Activated gamma-delta T cell treated with anti-CD3 and anti-CD28 coated beads, Interleukin-2, amount 50 U/mL, for 16 hours (primary cell): ENCODE measurements at places on chromosomes 7 and 10.

DNA sequence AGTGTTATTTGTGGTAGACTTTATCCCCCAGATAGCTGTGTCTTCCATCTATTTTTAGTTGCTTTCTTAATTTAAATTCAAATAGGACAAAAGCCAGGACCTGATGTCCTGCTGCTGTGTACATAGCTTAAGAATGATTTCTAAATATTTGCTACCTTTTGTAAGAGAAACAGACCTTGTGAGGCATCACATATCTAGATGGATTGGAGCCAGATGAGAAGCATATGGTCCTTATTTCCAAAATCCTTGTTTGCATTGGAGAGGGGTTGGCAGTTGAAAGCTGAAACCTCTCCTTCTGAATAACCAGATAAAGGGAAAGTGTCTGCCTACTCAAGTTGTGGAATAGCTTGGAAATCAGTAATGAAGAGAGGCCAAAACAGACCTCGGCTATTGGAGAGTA, 50.7 kb upstream of the AMPH start:
- DNase-seq, result no peak

GRCh38 chr7:134060874-134061273, 66.3 kb upstream of the LRGUK start:
- no peak for DNase-seq

- DNase-seq, result no peak
Measured at GRCh38 chr10:112279433-112279832, 3.8 kb upstream of the TECTB start.

GRCh38 chr10:9800571-9800970, 1217.1 kb upstream of the CELF2 start:
- DNase-seq, result no peak

DNA sequence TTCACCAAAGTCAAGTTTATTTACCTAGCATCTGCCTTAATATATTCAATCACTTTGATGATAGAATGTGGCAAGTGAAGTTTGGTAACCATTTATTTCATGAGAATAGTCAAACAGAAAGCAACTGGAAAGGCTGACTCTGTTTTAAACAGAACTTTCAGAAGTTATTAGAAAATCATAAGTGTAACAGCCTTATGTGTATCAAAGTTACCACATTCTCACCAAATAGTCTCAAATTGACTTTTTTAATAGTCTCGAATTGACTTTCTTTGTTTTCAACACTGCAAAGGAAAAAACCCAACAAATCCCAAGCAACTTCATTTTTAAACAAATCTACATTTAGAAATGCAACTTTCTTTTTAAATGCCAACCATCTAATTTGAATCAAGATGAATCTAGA, 29.5 kb downstream of the NAMPT start:
- no peak for DNase-seq

DNA sequence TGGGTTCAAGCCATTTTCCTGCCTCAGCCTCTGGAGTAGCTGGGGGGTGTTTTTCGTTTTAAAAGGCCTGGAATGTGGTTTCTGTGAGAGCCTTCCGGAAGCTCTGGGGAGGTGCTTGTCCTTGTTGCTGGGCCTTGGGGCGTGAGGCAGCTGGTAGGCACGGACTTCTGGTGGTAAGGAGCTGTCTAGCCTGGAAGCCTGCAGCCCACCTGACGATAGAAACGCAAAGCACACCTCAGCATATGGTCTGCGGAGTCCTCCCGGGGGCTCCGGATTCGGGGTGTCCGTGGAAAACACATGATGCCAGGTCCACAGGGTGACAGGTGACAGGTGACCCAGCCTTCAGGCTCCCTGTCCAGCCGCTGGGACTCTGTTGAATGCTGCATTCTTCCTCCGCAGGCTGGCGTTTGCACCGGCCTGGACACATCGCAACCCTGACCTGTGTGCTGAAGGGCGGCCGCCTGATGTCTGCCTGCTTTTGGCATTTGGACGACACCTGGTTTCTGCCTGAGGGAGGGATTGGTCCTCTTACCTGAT, 37.3 kb downstream of the INPP5A start:
- no peak for DNase-seq

GRCh38 chr7:95429241-95429990, 5.4 kb downstream of the PON2 start:
- no peak for DNase-seq

- no peak for DNase-seq
Measured at GRCh38 chr10:101130984-101131961, at the start of gene TLX1. TLX1 (plus strand) TSS chr10:101131300; CDS start chr10:101131542, 242 bp downstream.

DNA sequence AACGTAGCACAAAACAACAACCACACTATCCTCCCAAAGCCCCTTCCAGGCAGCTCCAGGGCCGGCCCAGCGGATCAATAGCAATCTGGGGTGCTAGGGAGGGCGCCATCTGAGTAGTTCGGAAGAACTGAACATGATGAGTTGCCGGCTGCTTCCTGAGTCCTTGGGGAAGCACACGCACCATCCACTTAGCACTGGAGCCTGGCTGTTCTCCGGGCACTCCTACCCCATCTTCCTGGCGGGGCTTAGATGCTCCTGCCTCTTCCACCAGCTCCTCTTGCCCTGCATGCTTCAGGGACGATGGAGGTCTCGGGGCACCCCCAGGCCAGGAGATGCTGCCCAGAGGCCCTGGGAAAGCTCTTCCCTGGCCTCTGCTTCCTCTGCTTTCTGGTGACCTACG, at the start of gene KCNK18:
TSS of gene KCNK18 (plus strand) at position 301 of the 400 bp plus-strand sequence. CDS start at position 301, 0 bp downstream.
- DNase-seq, result no peak

- no peak for DNase-seq
Measured at GRCh38 chr7:44634187-44634838, 27.9 kb downstream of the OGDH start.
